ENCODE measurements at places on chromosomes 11 and 22.

DNA sequence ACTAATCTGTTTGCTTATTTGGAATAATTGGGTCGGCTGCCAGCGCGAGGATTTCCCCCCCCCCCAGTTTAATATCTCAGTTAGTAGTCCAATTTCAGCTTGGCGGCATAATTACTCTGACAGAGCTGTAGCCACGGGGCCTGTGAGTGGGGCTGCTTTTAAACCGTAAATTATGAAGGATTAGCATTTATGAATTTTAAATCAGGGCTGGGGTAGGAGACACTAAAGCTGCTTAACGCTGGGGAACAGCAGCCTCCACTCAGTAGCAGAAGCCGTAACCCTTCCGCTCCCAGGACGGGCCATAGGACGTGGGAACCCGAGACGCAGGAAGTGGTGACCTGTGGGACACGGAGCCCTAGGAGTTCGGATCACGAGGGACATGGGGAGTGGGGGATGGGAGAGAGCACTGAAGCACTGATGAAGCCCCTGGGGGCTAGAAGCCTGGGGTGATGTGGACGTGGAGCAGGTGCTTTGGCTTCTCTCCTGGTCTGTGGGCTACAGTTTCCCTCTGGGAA, 66.2 kb upstream of the LMO1 start:
- no peak for DNase-seq

- no peak for DNase-seq
These were observed 3.5 kb downstream of the IGF2 start for GRCh38 chr11:2135648-2136201.

GRCh38 chr11:68666849-68667248, 17.5 kb upstream of the GAL start:
- no peak for DNase-seq

DNA sequence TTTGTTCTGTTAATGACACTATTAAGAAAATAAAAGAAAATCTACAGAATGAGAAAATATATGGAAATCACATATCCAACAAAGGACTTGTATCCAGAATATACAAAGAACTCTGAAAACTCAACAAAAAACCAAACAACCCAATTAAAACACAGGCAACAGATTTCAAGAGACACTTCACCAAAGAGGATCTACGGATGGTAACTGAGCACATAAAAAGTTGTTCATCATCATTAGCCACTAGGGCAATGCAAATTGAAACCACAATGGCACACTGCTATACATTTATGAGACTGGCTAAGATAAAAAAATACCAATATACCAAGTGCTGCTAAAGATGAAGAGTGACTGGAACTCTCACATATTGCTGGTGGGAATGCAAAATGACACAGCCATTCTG, 34.5 kb upstream of the SLC25A1 start:
- no peak for DNase-seq

DNA sequence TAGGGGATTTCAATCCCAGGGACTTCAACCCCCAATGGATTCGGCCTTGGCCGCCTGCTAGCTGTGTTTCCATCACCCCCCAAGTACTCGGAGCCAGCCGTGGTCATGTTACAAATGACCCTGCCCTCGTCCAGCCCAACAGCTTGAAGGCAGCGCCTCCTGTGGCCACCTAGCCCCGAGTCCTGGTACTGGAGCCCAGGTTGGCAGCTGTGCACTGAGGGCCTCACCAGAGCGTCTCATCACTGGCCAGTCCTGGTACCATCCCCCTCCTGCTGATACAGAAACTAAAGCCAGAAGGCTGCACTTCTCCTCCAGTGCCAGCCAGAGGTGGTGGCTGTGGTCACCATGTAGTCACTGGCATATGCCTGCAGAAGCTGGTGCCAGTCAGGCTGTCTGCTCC, 44.9 kb upstream of the FADD start:
- no peak for DNase-seq

GRCh38 chr11:113593698-113594308, 112.3 kb downstream of the TMPRSS5 start:
- DNase-seq, result no peak

DNA sequence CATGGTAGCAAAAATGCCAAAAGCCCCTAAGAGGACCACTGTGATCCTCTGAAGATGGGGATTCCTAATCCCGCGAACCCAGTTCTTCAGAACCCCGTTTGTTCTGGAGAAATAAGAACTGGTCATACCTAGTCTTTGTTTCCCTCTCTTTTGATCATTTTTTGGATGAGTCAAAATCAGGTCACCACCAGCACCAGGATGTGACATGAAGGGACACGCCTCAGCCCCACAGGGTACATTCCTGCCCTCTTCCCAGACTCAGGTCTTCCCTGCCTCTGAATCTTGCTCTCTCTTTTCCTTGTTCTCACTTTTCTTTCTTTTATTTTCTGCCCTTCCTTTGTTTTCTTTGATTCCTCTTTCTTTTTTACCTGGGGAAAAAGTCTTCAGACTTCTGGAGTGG, 14.6 kb upstream of the ANO1 start:
- no peak for DNase-seq

DNA sequence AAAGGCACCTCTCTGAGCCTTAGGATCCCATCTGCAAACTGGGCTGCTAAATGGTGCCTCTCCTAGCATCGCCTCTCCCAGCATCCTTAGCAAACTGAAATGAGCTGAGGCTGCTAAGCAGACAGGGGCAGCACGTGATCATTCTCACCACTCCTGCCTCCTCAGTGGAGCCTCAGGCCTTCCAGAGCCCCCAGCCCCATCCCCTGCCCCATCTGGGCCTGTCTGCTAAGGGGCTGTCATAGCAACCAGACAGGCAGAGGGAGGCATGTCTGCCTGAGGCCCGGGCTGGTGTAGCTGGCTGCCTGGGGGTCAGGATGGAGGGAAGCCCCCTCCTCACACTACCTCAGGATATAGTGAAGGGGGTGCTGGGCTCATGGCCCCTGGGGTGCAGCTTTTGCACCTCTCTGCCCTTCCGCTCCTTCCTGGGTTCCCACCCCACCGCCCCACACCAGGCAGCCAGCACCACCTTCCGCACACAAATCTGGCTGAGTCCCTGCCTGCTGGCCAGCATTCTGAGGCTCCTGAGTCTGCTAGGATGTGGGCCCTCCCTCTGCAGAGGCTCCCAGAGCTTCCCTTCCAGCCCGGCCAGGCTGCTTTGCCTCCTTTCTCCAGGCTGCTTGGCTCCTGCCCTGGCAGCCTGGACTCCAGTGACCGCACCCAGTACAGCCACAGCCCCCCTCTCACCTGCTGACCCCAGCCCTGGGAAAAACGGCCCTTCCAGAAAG, 47.5 kb upstream of the TTLL12 start:
- DNase-seq, result no peak

GRCh38 chr11:7512525-7513233, 1.1 kb upstream of the PPFIBP2 start:
- no peak for DNase-seq

DNA sequence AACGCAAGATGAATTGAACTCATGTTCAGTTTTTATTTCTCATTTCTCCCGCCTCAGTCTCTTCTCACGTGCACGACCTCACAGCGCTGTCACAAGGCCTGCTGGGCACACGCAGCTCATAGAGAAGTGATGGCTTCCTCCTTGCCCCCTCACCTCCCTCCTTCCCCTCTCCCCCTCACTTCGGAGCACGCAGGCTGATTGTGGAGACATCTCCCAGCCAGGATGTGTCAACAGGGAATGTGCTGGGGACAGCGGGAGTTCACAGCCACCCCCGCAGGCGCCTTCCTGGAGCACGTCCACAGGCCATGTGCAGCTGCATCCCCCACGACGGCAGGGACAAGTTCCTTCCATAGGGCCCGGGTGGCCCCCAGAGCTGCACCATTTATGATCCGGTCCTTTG, 29.1 kb upstream of the KRTAP5-6 start:
- no peak for DNase-seq

DNA sequence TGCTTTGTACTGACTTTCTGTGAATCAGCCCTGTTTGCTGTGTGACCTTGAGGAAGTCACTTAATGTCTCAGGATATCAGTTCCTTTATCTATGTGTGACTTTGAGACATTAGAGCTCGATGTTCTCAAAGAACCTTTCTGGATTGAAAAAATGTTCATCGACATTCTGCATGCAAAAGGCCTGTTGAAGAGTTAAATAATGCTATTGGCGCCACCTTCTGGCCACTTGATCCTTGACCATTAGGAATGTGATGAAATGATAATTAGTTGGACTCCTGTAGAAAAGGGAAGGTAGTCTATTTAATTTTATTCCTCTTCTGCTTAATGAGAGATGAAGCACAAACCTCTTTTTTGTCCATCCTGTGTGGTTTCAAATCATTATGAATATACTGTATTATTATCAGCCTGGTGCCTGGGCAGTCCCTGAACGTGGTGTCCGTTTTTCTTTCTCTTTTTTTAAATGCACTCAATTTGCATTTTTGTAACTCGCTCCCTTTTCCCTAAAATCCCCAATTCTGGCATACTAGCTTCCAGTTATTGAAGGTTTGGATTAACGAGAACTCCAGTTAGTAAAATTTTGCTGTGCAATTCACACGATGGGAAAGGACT, 20.7 kb downstream of the ELF5 start:
- peak; percentile 35 for DNase-seq

DNA sequence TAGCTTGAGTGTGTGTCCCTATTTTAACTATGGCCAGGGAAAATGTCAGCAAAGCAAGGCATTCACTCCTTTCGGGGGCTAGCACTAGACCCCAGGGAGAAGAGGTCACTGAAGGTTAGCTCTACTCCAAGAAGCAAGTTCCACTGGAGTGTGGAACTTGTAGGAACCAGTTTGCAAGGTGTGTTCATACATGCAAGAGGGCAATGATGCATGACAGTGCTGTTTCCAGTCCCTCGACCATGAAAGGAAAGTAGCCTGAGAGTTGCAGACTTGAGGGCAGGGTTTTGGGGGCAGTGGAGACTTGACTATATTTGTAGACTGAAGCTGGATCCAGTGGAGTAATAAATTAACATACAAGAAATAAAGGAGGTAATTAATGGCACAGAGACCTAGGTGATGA, 21.6 kb upstream of the SLC36A4 start:
- DNase-seq, result no peak

DNA sequence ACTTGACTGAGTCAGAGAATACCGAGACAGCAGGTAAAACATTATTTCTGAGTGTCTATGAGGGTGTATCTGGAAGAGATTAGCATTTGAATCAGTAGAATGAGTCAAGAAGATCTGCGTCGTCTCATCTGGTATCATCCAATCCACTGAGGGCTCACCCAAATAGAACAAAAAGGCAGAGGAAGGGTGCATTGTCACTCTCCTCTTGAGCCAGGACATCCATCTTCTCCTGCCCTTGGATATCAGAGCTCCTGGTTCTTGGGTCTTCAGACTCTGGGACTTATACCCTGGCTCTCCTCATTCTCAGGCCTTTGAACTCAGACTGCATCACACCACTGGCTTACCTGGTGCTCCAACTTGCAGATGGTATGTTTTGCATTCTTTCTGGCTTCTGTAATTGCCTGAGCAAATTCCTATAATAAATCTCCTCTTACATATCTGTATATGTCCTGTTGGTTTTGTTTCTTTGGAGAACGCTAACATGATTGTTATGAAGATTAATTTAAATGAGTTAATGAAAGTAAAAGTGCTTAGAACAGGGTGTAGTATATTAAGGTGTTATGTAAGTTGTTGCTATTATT, 49.3 kb downstream of the ME3 start:
- DNase-seq, result no peak

DNA sequence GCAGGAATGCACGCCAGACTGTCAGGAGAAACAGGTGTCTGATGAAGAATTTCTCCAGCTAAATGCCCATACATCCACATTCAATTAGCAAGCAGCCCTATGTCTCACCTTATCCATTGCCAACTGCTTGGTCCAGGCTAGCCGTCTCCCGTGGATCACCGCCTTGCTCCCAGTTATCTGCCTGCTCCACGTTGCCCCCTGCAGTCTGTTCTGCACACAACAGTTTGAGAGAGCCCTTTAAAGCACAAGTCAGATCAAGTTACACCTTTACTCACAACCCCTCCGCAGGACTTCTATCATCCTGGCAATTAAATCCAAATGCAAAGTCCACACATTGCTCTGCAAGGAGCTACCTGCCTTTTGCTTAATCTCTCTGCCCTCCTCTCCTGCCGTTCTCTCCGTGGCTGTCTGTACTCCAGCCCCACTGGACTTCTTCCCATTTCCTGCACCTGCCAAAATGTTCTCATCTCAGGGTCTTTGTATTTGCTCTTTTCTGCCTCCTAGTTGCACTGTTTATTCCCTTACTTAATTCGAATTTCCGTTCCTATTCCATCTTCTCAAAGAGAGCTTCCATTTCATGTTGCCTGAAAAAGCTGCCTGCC, 185.3 kb upstream of the LARGE1 start:
- DNase-seq, result no peak

DNA sequence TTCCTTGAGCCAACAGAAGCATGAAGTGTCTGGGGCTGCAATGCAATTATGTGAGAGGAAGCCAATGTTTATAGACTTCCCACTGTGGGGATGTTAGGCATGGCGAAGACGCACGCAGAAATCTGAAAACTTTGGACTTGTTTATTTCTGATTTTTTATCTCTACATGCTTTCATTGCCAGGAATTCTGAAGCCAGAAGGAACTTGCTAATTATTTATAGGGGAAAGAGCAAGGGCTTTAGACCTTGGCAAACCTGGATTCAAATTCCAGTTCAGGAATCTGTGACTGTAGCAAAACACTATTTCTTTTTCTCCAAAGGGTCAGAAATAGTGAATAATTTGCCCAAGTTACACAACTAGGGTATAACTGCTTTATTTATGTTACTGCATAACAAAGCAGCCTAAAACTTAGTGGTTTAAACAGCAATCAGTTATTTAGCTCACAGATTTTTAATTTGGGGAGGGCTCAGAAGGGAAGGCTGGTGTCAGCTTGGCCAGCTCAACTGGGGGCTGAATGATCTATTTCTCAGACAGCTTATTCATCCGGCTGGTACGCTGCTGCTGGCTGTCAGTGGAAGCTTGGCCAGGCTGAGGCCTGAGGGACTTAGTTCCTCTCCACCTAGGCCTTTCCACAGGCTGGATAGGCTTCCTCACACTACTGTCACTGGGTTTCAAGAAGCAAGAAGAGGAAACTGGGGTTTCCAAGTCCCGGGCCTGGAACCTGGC, 1.9 kb upstream of the OR6Q1 start:
- no peak for DNase-seq

DNA sequence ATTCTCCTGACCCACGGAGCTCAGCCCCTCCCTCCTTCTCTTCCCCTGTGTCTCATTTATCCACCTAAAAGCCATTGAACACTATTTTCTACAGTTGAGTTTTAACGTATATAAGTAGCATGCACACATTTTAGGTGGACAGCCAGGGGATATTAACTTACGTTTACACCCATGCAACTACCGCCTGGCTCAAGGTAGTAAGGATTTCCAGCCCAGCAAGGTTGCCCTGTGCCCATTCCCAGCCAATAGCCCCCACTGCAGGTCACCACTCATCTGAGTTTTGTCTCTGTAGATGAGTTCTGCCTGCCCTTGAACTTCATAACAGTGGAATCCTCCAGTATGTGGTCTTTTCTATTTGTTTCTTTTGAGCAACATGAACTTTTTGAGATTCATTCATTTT, 65.4 kb downstream of the SMIM38 start:
- DNase-seq, result no peak

DNA sequence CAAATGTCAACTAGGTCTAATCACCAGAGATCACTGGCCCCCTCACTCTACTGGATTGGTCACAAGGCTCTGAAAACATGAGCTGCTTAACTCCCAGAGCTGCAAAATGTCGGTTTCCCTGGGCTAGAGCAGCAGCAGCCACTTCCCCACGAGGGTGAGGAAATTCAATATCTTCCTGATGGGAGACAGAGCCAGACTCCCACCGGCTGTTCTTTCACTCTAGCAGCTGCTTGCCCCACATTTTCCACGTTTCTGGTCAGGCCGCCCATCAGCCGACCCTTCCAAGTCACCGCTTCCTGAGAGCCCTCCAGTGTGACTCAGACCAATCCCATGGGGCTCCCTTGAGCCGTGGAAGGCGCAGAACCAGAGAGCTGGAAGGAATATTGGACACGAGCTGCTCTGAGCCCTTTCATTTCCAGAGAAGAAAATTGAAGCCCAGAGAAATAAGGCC, 227.0 kb downstream of the ADAMTS15 start:
- DNase-seq, result no peak
